ENCODE measurements at places on chromosomes 2 and 18. TPM values are rescaled to one million over a fixed set of nuclear protein-coding genes. Genes with fewer than 3 reads are reported as not detected.

Gene LIPG
- 48.1 TPM for polyA plus RNA-seq

Gene EPG5
- polyA plus RNA-seq = 18.1 TPM

Gene NEU4
- polyA plus RNA-seq = 1.3 TPM

Gene C2orf81
- 5.7 TPM for polyA plus RNA-seq

Gene CDK15
- polyA plus RNA-seq = 2.0 TPM

Measured in right renal cortex interstitium (tissue), 3 donors.